ENCODE measurements at places on chromosomes 12 and 14.

GRCh38 chr14:102504328-102504999 is 5.1 kb downstream of the ANKRD9 start:
- DNase-seq = no peak

DNA sequence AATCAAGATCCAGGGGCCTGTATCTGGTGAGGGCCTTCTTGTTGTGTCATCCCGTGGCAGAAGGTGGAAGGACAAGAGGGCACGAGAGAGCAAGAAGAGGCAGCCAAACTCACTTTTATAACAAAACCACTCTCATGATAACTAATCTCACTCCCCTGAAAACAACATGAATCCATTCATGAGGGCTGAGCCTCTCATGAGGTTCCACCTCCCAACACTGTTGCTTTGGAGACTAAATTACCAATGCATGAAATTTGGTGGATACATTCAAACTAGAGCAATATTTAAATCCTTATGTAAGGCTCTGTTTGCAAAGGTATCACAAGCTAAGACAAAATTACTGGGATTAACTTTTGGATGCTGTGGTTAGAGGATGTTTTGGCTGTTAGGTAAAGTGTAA is 470.1 kb upstream of the NOVA1 start:
- no peak for DNase-seq

DNA sequence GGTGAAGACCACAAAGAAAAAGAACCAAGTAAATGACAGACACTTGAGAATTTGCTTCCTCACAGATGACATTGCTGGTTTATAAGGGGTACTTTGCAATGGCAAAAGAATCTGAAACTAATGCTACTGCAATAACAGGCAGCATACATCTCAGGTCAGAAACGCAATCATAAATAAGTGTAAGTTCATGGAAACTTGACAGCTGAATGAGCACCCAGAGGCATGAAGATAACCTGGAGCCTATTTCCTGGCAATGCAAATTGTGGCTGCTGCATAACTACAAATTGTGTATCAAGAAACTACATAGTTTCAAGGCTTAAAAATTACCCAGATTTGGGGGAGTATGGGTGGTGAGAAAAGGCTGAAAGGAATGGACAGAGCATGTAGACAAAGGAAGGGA is 8.5 kb upstream of the MYO1A start:
- no peak for DNase-seq

DNA sequence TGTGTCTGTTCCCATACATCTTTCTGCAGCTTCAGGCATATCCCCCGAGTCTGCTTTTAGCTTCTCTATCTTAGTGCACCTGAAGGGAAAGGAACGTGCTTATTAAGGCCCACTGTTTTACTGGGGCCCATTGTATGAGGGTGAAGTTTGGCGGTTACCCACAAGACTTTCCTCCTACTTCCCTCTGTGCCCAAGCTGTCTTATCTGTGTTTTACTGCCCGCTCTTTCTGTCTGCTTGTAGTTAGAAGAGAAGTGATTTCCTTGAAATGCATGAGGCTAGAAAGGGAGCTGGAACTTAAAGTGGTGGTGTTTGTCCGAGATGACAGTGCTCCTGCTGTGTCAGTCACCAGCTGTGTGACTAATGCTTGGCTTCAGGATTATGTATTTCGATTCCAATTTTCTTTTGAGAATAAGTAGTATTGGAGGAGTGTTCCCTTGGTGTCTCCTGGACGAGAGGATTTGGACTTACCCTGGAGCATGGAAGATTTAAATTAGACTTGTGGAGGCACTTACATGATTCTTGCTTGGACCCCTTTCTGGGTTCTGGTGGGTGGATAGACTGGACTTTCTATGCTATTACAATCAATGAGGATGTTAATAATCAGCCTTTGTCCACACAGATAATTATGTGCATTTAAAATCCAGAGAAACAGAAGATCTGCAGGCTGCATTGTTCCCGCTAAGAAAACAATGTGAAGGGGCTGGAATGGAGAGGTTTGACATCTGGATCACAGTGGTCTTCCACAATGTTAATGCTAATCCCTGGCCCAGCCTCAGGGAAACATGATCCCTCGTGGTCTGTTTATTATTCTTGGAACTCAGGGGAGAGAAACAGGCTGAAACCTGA is 13.9 kb upstream of the KRT86 start:
- no peak for DNase-seq

DNA sequence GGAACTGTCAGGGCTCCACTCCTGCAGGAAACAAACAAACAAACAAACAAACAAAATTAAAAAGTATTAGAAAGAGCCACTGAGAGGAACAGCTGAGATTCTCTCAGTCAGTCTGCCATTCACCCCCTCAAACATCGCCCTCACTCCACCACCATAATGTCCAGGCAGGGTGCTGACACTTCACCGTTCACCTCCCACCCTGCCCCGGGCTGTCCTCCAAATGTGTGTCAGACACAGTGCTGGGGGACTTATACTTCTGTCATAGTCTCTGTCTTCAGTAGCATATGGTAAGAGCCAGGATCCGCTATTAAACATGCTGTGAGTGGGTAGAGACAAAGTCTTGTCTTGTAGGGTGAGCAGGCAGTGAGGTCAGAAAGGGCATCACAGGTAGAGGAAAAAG is 28.3 kb downstream of the KRT18 start:
- no peak for DNase-seq

- no peak for DNase-seq
Measured at GRCh38 chr14:104542871-104543830, 36.4 kb upstream of the C14orf180 start.

- DNase-seq = no peak
Measured at GRCh38 chr12:45244561-45245343, 28.9 kb downstream of the ANO6 start.

- no peak for DNase-seq
Measured at GRCh38 chr12:21343636-21344035, 8.9 kb upstream of the SLCO1A2 start.

DNA sequence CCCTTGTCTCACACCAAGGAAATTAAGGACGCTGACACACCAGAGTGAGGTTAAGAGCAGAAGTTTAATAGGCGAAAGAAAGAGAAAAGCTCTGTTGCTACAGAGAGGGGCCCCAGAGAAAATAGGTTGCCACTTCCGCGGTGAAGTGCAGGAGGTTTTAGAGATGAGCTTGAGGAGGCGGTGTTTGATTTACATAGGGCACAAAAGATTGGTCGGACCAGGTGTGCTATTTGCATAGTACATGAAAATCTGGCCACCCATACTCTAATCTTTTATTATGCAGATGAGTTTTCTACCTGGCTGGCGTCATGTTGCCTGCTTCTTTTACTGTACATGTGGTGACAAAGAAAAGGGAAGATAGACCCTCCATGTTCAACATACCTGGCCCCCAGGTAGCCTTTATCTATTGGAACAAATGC is 23.3 kb upstream of the MYF6 start:
- no peak for DNase-seq

GRCh38 chr12:57549909-57550640 is at the start of gene KIF5A:
TSS of gene KIF5A (plus strand) at chr12:57550044. CDS start at chr12:57550272, 228 bp downstream.
- DNase-seq = no peak

DNA sequence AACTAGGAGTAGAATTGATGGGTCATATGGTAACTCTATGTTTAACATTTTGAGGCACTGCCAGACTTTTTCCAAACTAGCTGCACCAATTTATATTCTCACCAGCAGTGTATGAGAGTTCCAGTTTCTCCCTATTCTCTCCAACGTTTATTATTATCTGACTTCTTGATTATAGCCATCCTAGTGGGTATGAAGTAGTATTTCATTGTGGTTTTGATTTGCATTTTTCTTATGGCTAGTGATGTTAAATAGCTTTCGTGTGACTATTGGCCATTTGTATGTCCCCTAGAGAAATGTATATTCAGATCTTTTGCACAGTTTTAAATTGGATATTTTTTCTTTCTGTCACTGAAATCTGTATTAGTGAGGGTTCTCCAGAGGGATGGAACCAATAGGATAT is 37.8 kb downstream of the HELB start:
- no peak for DNase-seq

DNA sequence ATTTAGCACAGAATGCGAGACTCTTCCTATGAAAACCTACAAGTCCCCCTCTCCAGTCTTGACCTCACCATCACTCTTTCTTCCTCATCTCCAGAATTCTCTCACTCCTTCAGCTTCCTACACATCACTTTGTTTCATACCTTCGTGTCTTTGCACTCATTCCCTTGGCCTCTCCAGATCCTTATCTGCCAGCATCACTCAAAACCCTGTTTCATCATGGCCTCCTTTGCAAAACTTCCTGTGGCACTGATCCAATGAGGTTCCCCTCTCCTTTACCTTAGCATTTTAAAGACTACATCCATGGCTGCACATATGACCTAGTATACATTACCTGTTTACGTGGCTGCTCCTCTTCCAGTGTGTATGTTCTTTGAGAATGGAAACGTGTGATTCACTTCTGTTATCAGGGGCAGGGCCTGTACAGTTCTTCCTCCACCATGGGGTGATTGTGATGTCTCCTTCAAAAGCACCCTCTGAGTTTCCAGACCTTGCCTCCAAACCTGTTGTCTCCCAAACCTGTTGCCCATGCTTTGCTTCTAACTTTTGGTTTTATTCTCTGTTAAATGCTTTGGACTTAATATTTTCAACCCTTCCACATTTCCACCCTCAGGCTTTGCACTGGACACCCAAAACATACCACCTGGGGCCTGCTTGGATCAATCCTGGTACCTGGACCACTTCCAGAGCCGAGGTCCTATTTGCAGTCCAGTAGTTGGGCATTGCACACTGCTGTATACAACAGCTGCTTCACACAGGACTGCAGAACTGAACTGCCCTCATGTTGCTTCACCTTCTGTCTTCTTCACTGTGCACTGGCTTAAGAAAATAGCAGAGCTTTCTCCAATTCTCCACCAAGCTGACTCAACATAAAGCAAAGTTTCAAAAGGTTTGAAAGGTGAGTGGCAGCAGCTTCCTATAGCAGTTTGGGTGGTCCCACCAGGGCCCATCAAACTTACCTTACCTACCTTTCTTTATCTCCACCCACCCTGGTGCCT is 131.7 kb downstream of the LLPH start:
- no peak for DNase-seq

DNA sequence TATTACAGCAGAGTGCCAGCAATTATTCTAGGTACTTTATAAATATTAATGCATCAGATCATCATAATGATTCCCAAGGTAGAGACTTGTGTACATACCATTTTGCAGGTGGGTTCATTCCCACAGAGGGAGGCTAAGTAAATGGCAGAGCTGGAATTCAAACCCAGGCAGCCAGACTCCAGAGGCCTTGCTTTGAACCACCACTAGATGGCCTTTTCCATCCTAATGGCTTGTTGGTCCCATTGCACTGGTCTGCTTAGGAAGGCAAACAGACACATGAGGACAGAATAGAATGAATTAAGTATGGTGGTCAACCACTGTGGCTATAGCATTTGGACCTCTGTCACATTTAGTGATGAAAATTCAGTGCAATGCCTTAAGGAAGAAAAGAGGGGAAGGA is 158.7 kb downstream of the METTL25 start:
- no peak for DNase-seq

DNA sequence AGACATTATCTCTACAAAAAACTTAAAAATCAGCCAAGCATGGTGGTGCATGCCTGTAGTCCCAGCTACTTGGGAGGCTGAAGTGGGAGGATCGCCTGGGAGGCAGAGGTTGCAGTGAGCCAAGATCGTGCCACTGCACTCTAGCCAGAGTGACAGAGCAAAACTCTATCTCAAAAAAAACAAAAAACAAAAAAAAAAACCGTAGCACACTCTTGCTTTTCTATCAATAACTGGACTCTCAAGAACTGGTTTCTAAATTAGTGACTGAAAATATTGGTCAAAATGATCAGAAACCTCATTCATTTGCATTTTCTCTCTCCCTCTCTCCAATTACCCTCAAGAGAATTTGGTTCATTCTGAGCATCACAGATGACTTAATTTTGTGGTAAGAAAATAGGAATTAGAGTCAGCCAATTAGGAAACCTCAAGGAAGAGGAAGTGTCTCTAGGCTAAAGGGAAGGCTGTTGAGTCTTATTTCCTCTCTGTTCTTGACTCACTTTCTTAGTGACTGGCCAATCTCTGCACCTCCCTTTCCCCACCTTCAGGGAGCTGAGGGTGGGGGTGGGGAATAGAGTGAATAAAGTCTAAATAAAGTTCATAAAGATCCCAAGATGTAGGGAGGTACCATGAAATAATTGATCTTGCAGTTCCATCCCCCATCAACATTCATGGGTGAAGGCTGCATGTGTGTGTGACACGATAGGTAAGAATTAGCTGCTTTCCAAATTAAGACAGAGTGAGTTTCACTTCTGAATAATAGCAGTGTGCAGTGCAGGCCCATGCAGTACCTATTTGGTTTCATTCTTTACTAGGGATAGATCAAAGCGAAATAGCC is 6.8 kb upstream of the PSMA6 start:
- DNase-seq = no peak

GRCh38 chr12:132593938-132594358 is 16.4 kb downstream of the LRCOL1 start:
- DNase-seq = no peak

GRCh38 chr12:23221066-23221465 is 596.1 kb downstream of the ETNK1 start:
- DNase-seq = no peak
